ENCODE measurements at places on chromosomes 3 and 15. TPM values are rescaled to one million over a fixed set of nuclear protein-coding genes. Genes with fewer than 3 reads are reported as not detected.

TTC21A gene
- total RNA-seq = 1.9 TPM

TLE3 gene
- 17.0 TPM for total RNA-seq

DPPA2 gene
- not detected for total RNA-seq

ALAS1 gene
- total RNA-seq = 51.6 TPM

EFCC1 gene
- 0.03 TPM for total RNA-seq

ALPK3 gene
- total RNA-seq = 0.18 TPM

ZBTB47 gene
- 6.5 TPM for total RNA-seq

UTS2B gene
- 0.08 TPM for total RNA-seq

IL5RA gene
- total RNA-seq = not detected

NR1I2 gene
- total RNA-seq = not detected

VEPH1 gene
- total RNA-seq = 0.13 TPM

MKRN3 gene
- total RNA-seq = 2.8 TPM

ASB14 gene
- total RNA-seq = not detected

LRRIQ4 gene
- total RNA-seq = not detected

UBE3A gene
- 20.7 TPM for total RNA-seq

PLS1 gene
- total RNA-seq = 11.8 TPM

SLC6A1 gene
- not detected for total RNA-seq

GXYLT2 gene
- 1.6 TPM for total RNA-seq

MEX3B gene
- total RNA-seq = 5.2 TPM

PRKCI gene
- total RNA-seq = 20.6 TPM

MEF2A gene
- 15.0 TPM for total RNA-seq

ZNF860 gene
- 1.7 TPM for total RNA-seq

CKMT1A gene
- 2.6 TPM for total RNA-seq

HESX1 gene
- 0.33 TPM for total RNA-seq

STRIT1 gene
- not detected for total RNA-seq

UROC1 gene
- not detected for total RNA-seq

ACTC1 gene
- total RNA-seq = 0.17 TPM

THSD4 gene
- 23.0 TPM for total RNA-seq

TXNRD3 gene
- 6.5 TPM for total RNA-seq

LEKR1 gene
- total RNA-seq = 0.54 TPM

SPPL2A gene
- total RNA-seq = 98.0 TPM

MNS1 gene
- total RNA-seq = 2.5 TPM

SERPINI2 gene
- total RNA-seq = not detected

LTF gene
- total RNA-seq = not detected

NR2E3 gene
- total RNA-seq = 0.16 TPM

FETUB gene
- 0.25 TPM for total RNA-seq

TEX55 gene
- total RNA-seq = not detected

FAM107A gene
- total RNA-seq = not detected

STIMATE gene
- 7.7 TPM for total RNA-seq

CISH gene
- 0.51 TPM for total RNA-seq

MASP1 gene
- total RNA-seq = not detected

TNFAIP8L3 gene
- 8.9 TPM for total RNA-seq

CCR3 gene
- total RNA-seq = not detected

CLDN16 gene
- total RNA-seq = not detected

FEZF2 gene
- total RNA-seq = not detected

PTPRG gene
- 2.8 TPM for total RNA-seq

VIPR1 gene
- 0.63 TPM for total RNA-seq

ANKRD63 gene
- 0.54 TPM for total RNA-seq

RAB5A gene
- total RNA-seq = 41.8 TPM

FSD2 gene
- total RNA-seq = not detected

CDHR4 gene
- 0.44 TPM for total RNA-seq

CPEB1 gene
- total RNA-seq = 2.9 TPM

ECE2 gene
- total RNA-seq = not detected

COX17 gene
- 131 TPM for total RNA-seq

EPHB1 gene
- total RNA-seq = not detected

GNAT1 gene
- not detected for total RNA-seq

B4GALT4 gene
- total RNA-seq = 89.0 TPM

PRRT3 gene
- 2.0 TPM for total RNA-seq

THPO gene
- total RNA-seq = 0.06 TPM

PLA2G4F gene
- not detected for total RNA-seq

All from A549 treated with CORT108297 at 1 μM for 4 hours (cell line).